Kasumi-1 (cell line): ENCODE measurements at places on chromosomes 5 and 9.
A peak's percentile ranks its signal among the peaks of the same experiment; 100 is the strongest.

- DNase-seq = no peak
Measured at GRCh38 chr5:75006865-75007822, 45.2 kb downstream of the GCNT4 start.

DNA sequence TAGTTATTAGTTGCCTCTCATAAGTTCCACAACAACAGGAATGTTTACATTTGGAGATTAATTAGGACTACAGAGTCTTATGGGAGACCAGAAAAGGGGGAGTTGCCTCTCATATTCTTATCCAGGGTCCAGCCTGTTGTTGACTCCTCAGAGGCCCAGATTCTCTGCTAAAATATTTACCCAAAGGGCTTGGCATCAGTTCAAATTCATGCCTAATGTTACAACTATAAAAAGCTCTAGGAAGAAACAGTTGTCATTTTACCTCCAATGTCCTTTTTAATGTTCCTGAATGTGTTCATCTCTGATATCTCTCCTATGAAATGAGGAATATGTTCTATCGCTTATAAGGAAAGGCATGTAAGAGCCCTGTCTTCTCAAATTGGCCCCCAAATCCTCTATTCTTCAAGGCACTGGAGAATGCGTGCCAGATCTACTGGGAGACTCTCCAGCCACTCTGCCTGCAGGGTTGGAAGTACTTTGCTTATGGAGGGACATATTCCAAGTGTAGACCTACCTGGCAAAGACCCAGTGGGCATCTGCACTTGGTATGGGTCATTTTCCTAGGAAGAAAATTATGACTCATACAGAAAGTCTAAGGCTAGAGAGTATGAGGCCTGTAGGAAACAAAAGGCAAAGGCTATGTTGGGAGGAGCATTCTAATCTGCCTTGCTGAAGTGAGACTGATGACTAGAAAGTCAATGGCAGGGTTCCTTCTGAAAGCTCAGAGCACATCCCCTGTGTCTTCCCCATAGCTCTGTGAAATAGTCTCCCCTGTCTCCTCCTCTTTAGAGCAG lies 192.6 kb downstream of the ESM1 start:
- no peak for DNase-seq

DNA sequence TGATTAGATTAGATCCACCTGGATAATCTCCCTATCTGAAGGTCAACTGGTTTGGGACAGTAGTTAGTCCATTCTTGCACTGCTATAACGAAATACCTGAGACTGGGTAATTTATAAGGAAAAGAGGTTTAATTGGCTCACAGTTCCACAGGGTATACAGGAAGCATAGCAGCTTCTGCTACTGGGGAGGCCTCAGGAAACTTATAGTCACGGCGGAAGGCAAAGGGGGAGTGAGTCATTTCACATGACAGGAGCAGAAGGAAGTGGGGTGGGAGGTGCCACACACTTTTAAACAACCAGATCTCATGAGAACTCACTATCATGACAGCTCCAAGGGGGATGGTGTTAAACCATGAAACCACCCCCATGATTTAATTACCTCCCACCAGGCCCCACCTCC lies 9.9 kb downstream of the C9orf40 start:
- DNase-seq = peak; percentile 54

GRCh38 chr5:167071981-167072610 lies 1219.3 kb upstream of the WWC1 start:
- DNase-seq = no peak

- DNase-seq = no peak
Measured at GRCh38 chr9:37761511-37761910, 7.9 kb downstream of the TRMT10B start.

GRCh38 chr5:161034451-161034850 lies 182.4 kb upstream of the ATP10B start:
- DNase-seq = no peak

DNA sequence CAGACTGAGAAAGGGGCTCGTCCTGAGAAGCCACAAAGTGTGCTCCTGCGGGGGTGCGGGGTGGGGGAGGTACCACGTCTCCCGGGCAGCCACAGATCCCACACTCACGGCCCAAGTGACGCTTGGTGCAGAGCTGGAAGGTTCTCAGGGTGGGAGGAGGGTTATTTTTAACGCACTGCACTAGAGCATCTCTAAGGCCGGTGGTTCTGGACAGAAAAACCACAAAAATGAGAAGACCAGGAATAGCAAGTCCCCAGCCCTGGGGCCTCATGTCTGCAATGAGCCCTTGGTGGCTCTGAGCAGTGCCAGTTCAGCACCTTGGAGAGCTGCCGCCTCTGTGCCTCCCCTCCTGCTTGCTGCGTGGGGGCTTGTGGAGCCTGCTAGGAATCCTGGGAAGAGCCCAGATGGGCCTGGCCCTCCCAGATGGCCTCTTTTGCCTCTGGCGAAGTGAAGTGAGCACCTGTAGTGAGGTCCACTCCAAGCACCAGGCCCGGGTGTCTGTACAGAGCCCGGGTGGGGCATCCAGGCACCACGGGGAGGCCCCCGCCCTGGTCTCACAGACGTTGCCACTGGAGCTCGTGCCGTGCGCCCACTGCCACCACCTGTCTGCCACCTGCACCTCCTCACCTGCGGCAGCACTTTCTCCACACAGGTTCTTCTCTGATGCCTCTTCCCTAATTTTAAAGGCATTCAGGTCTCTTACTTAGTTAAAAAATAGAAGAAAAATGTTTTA lies 48.9 kb upstream of the CACNA1B start:
- DNase-seq = no peak

DNA sequence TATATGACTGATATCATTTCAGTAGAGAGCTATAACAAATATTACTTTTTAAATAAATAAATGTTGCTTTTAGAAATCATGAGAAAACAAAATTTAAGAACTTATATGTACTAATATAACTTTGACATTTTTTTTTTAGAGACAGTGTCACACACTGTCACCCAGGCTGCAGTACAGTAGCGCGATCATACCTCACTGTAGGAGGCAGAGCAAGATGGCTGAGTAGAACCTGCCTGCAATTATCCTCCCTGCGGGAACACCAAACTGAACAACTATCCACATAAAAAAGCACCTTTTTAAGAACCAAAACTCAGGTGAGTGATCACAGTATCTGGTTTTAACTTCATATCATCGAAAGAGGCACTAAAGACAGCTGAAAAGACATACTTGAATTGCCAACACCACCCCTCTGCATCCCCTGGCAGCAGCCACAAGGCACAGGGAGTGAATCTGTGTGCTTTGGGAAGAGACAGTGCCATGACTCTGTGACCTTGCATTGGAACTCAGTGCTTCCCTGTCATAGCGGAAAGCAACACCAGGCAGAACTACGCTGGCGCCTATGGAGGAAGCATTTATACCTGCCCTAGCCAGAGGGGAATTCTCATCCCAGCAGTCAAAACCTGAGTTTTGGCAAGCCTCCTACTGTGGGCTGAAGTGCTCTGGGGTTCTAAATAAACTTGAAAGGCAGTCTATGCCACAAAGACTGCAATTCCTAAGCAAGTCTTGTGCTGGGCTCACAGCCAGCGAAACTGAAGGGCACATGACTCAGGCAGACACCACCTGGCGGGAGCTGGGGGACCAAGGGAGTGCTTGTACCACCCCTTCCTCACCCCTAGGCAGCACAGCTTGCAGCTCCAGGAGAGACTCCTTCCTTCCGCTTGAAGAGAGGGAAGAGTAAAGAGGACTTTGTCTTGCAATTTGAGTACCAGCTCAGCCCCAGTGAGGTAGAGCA lies 142.7 kb downstream of the FBXL17 start:
- DNase-seq = no peak

- DNase-seq = no peak
Measured at GRCh38 chr9:98171176-98171925, 21.1 kb downstream of the CORO2A start.

GRCh38 chr5:43191740-43192557 lies at the start of gene NIM1K:
Gene NIM1K (plus strand): TSS chr5:43192225. CDS start chr5:43245776, 53,551 bp downstream.
- no peak for DNase-seq

GRCh38 chr5:96474073-96474472 lies 41.0 kb upstream of the PCSK1 start:
- DNase-seq = no peak

- no peak for DNase-seq
Measured at GRCh38 chr9:107462691-107463090, 26.9 kb downstream of the KLF4 start.

GRCh38 chr5:108678091-108678490 lies 69.6 kb upstream of the FER start:
- DNase-seq = no peak

GRCh38 chr5:38605610-38606009 lies 49.2 kb upstream of the LIFR start:
- no peak for DNase-seq

- DNase-seq = no peak
Measured at GRCh38 chr9:127953768-127954505, 16.3 kb upstream of the DPM2 start.

DNA sequence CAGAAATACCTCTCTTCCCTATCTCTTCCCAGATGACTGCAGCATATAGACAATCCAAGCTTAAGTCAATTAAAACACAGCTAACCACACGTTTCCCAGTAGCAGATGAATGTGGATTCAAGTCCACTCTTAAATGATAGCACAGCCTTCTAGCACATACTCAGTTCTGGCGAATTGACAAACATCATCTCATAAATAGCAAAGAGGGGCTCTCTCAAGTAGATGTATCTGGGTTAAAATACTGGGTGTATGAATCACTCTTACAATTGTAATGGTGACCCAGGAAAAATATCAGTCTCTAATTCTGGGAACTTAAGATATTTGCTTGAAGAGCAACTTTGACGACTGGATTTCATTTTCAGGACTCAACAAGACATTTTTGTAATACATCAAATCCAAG lies 67.0 kb upstream of the HAPLN1 start:
- no peak for DNase-seq

DNA sequence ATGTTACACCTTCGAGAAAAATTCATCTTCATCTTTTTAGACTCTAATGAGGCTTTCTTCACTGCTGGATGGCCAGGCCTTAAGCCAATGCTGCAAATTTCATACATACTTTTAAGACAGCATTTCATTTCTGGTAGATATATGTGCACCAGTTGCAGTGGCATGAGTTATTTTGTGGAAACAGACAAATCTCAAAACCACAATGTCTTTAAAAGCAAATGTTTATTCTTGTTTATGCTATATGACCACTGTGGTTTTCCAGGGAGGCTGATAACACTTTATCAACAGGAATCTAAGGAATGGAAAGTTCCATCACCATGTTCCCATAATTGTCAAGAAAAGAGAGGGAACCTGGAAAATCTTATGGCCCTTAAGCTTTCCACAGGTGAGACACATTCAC lies 27.7 kb downstream of the CDH9 start:
- no peak for DNase-seq

- no peak for DNase-seq
Measured at GRCh38 chr9:104836767-104837166, 72.8 kb downstream of the NIPSNAP3B start.

GRCh38 chr9:95204710-95205109 lies 112.8 kb downstream of the FANCC start:
- no peak for DNase-seq

DNA sequence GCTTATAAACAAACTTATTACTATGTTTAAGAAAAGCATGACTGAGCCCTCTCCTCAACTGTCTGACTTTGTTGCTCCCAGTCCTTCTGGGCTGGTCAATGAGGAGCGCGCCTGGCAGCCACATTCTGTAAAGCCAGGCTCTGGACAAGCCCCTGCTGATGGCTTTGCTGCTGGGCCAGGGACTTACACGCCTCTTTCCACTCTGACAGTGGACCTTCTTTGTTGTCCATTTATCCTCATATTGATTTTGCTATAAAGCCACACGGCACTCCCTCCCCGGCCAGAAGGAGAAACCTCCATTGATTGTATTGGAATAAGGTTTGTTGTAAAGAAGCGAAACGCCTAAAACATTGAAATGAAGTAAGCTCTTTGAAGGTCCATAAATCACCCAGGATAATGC lies 50.6 kb downstream of the C5orf15 start:
- no peak for DNase-seq

GRCh38 chr9:4504250-4504649 lies 14.0 kb downstream of the SLC1A1 start:
- DNase-seq = no peak

DNA sequence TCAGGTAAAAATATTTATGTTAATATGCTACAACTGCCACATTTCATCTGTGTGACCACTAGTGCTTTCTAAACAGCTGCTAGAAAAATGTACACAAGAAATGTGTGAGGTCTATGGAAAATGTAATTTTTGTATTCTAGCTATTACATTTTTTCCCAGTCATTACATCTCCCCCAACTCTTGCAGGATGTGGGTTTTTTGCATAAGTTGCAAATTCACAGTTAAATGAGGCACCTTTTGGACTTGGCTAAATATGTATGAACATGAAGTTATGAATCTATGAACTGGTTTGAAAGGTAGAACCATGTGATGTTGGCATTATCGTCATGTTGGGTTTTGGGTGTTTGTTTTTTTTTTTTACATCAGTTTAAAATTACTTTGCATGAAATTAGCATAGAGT lies 590.4 kb upstream of the WWC1 start:
- no peak for DNase-seq
